ENCODE measurements at places on chromosomes 3 and 15.

- DNase-seq: peak; percentile 65
Observed at GRCh38 chr15:89167267-89168176, 53.9 kb downstream of the RLBP1 start.

GRCh38 chr15:73397461-73397860, 28.7 kb upstream of the HCN4 start:
- no peak for DNase-seq

DNA sequence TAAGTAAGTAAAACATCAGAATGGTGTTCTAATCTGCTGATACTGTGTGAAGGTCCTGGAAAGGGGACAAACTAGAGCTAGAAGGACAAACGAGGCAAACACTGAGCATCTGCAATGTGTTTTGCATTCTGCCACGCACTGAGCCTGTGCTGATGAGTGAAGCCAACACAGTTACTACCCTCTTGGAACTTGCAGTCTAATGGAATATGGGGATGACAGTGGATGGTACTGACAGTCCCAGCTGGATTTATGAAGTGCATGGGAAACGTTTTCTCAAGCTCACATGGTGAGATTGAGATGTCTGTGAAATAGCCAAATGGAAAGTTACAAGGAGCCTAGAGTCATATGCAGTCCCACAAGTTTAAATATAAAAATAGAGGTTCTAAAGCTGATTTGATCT, 86.6 kb downstream of the FOXB1 start:
- DNase-seq: no peak

DNA sequence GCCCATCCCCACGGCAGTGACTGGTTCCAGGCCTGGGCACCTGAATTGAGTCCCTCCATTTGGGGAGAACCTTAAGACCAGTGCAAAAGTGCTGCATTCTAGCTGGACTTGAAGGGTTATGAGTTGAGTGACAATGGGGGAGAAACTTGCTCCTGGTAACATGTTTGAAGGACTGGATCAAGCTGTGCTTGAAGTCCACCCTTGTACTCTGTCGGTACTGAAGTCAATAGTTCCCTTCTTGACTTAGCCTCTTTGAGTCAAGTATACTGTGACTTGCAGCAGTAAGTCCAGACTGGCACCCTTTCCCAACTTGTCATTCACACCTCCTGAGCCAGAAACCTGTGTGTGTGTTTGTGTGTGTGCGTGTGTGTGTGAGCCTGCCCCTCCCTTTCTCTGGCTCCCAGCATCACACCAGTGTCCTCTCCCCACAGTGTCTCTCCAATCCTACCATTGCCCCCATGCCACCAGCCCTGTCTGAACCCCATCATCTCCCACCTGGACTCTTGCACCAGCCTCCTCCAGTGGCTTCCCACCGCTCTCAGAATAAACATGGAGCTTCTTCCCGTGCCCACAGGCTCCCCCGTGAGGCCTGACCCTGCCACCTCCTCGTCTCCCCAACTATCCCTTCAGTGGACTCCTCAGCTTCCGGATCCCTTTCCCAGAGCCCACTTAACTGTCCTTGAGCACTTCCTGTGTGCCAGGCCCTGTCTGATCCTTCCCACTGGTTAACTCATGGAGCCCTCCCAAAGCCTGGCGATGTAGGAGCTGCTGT, 10.2 kb upstream of the FBLN2 start:
- no peak for DNase-seq

GRCh38 chr3:66055289-66055688, 16.6 kb upstream of the MAGI1 start:
- no peak for DNase-seq

All from NB4 (cell line).